ENCODE measurements at places on chromosomes 2 and 18.

GRCh38 chr2:109258905-109259540, 130.0 kb downstream of the SH3RF3 start:
- DNase-seq: no peak

DNA sequence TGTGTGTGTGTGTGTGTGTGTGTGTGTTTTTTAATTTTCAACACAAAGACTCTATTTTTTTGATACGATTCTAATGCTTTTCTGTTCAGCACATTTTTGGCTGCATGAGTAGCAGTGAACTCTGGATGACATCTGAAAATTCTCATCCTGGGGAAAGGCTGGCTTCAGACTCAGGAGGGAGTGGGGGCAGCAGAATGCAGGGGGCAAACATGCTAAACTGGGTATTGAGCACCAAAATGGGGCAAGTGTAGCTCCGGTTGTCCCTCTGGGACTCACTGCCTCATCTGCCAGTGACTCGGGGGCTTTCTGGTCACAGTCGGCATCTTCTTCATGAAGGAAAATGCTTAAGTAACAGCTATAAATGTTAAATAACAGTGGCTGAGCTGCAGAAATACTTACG, 116.8 kb upstream of the PID1 start:
- DNase-seq: no peak

GRCh38 chr2:218146056-218146455, 20.2 kb downstream of the CXCR2 start:
- no peak for DNase-seq

- DNase-seq: no peak
Observed at GRCh38 chr2:239880396-239880795, 144.7 kb downstream of the NDUFA10 start.

GRCh38 chr2:202589582-202589949, 45.2 kb upstream of the FAM117B start:
- no peak for DNase-seq

DNA sequence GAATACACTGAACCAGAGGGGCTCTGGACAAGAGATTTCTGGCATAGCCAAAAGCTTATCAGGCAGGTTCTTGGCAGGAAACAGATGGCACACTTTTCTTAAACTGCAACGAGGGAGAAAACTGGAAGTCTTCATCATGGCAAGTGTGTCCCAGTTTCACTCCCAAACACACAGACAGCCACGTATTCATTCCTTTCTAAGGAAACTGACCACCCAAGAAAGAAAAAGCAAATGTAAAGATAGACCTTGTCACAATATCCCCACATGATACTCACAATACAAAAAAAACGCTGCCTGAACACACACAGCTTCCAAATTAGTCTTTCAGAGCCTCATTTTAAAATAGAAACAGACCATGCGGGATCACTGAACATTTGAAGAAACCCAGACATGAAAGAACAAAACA, 40.6 kb upstream of the RTTN start:
- DNase-seq: no peak

GRCh38 chr18:43380104-43380672, 102.9 kb upstream of the SYT4 start:
- DNase-seq: no peak

DNA sequence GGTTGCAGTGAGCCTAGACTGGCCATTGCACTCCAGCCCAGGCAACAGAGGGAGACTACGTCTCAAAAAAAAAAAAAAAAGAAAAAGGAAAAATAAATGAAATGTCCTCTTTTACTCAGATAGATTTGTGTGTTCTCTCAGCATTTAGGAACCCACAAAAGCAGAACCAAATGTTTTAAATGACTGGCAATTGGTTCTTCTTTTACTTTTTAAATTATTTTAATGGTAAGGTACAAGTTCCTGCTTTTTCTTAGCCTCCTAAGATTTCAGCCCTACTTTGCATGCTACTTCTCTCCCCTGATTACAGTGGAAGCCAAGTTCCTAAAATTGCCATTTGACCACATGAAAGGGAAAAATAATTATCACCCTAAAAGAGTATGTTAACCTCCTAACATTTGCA, 23.5 kb downstream of the SRSF7 start:
- no peak for DNase-seq

DNA sequence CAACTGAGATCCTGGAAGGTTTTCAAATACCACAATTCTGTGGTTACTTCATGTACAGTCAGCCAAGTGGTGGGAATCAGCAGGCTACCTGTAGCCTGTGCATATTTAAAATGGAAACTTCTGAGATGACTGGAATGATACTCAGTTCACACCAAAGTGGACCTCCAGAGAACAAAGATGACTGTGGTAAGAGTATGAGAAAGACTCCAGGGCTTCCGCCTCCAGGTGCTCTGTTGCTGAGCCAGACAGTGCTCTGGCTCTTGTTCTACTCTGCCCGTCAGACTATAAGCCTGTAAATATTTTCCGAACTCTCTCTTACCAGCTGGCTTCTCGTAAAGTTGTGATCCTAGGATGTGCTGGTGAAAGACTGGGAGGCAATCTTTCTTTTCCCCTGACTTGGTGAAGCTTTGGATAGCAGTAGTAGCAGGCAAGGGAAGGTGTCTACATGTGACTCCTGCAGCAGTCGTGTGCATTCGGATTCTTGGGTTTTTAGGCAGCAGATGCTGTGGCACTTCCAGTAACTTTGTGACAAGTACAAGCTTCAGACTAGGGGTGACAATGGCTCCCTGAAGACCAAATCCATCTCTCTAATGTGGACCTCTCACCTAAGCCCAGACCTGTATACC, 23.1 kb downstream of the ST3GAL5 start:
- DNase-seq: no peak

DNA sequence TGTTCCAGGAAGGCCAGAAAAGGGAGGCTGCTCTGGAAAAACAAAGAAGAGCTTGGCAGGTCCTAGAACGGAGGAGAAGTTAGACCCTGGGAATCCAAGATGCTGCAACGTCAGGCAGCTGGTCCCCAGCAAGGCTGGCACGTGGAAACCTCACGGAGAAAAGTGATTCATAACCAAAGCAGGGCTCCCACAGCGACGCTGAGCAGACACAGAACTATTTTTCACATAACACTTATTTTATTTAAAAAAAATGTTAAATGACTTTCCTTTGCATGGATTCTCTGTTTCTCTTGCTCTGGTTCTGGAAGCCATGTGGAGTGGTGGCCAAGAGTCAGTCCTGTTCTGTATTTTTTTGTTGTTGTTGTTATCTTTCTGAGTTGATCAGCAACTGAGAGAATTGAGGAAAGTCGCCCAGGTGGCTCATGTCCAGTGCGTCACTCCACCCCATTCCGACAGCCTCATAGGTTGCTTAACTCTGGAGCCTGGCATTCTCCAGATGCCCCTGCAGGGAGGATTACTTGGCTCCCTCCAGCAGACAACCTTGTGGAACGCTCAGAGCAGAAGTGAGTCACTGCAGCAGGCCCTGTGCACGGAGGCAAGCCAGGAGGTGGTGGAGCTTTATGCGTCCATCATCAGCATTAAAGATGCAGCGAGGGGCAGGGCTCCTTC, 229.9 kb upstream of the HDAC4 start:
- no peak for DNase-seq

DNA sequence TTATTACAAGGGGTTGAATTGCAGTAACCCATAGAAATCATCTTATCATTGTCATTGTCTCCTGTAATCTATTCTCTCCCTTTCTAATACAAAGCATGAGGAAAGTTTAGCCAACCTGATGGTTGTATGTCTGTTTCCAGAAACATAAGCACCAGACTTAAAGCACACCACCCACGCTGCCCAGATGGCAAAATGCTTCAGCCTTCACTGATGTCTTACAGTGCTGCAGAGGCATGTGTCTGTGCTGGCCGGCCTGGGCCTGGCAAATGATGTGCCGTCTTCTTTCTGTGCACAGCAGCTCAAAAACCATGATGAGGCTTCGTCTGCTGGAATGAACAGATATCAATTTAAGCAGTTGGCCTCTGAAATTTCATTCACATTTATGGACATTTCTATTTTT, 443.0 kb upstream of the RGPD4 start:
- DNase-seq: no peak

DNA sequence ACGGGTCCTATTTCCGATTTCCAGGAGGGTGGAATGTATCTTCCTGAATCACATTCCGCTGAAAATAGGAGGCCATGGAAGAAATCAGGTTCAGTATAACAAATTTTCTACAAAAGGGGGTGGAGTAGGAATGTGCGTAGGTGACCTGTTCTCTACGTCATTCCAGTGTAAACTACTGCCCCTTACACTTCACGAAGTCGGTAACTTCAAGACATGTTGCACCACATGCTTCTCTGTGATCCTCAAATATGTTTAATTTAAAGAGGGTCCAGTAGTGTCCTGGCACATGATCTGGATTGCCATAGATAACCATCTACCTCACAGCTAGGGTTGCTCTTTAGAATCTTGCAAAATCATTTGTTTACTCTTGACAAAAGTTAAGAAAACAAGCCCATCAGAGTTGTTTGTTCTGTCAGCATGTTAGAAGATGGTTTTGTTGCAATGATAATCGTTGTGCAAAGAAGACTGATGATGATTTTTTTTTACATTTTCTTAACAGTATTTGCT, 7.5 kb upstream of the CPS1 start:
- DNase-seq: no peak

DNA sequence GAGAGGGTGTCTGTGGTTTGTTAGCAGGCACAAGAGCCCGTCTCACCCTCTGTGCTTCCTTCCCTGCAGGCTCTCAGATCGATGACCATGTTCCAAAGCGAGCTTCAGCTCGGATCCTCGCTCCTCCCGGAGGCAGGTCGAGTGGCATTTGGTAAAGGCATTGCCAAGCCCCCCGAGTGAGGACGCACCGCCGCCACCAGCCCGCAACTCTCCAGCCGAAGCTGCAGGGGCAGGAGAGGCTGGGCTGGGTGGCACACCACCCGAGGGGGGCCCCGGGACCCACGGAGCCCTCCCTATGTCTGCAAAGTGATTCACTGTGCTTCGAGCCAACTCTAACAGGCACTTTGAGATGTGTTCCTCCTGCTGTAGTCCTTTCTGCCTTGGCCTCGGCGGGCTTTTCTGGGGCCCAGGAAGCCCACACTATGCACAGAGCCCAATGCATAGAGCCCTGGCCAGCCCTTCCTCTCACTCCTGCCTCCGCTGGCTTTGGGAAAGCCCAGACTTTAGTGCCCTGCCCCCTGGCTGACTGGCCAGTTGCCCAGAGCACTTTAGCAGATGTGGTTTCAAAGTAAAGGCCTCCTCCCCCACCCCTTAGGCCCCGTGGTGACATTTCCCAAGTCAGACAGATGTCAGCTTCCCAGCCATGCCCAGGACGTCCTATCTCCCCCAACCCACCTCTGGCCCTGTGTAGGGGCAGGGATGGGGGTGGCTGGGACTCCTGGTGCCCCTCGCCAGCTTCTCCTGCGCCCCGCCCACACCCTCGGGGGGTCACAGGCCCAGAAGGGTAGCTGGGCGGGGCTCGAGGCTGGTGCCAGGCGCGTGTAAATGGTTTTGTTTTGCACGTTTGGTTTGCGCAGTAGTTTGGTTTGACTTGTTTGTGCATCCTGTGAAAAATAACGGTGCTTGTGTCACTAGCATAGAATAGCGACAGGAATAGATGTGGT, 23.3 kb upstream of the MAPRE3 start:
- no peak for DNase-seq

GRCh38 chr18:13730481-13730880, 4.0 kb downstream of the RNMT start:
- no peak for DNase-seq

DNA sequence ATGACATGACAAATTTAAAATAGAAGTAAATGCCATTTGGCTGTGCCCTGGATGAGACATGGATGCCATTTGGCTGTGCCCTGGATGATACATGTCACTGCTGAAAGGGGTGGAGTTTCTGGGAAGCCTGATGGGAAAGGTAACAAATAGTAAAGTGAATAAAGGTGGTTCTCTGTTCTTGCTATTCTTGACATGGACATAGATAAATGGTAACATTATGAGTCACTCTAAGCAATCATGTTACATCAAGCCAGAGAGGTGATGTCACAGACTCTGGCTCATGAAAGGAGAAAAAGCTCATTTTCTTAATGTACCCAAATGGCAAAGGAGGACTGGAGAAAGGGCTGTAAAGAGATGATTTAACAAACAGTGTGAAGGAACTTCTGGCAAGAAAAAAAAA, 86.4 kb downstream of the EML6 start:
- no peak for DNase-seq

DNA sequence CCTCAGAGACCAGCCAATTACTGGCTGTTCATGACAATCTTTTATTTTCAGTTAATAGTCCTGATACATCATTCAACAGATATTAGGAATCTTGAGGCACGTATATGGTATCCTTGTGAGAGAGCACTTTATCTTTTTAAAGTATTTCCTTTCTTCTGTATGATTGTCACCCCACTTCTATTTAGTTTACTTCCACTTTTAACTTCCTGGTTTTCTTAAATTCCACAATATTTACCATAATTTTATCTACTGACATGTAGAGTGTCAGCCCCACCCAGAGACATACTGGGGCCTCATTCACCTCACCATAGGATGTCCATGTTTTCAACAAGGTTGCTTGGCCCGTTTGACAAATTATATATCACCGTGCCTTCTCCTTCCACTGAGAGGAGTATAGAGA, 182.9 kb upstream of the ID2 start:
- DNase-seq: no peak

DNA sequence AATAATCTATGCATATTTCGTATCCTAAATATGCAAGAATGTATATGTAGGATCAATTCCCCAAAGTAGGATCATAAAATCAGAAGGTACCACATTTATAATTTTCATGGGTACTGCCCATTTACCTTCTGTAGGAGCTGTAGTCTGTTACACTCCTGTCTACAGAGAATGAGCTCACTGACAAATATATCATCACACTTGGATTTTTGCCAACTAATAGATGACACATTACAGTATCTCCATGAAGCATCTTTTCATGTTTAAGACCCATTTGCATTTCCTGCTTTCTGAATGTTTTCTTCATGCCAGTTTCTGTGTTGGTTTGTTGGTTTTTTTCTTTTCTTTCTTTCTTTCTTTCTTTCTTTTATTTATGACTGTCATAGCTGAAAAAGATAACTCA, 70.9 kb upstream of the EML6 start:
- no peak for DNase-seq

GRCh38 chr18:37084912-37085311, 256.0 kb downstream of the KIAA1328 start:
- peak; percentile 70 for DNase-seq

DNA sequence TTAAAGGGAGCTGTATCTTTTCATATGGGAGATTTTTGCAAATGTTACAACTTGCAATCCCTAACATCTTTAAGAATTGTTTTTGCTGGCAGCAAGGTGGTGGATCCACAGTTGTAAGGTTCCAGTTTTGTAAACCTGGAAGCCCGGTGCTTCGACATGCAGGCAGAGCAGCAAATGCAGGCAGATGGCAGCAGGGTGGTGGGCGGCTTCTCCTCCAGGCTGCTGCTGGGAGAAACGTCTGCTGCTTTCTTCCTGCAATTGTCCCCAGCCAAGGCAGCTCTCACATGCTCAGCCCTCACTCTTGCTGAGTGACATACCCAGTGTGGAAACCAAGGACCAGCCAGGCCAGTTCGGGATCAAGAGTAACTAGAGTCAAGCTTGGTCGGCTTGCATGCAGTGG, 166.0 kb downstream of the SEPTIN10 start:
- DNase-seq: no peak

All from H1 (cell line).